ENCODE measurements at places on chromosomes 2 and 18.
A peak's percentile ranks its signal among the peaks of the same experiment; 100 is the strongest.

GRCh38 chr2:236782938-236783337, 213.3 kb downstream of the ACKR3 start:
- DNase-seq = no peak

DNA sequence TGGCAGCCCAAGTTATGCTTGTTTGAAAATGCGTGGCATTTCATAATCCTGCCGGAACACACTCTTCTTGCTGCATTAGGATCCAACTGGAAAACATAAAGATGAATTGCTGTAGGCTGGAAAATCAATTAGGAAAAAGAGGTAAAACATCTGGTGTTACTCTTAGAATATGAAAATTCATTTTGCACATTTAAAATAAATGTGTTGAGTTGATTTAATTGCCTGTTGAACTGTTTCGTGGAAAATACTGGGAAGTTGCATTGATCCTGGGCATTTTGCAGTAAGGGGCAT, 4.1 kb downstream of the RHOB start:
- DNase-seq = no peak

GRCh38 chr2:145547620-145548019, 1027.7 kb upstream of the ZEB2 start:
- no peak for DNase-seq

DNA sequence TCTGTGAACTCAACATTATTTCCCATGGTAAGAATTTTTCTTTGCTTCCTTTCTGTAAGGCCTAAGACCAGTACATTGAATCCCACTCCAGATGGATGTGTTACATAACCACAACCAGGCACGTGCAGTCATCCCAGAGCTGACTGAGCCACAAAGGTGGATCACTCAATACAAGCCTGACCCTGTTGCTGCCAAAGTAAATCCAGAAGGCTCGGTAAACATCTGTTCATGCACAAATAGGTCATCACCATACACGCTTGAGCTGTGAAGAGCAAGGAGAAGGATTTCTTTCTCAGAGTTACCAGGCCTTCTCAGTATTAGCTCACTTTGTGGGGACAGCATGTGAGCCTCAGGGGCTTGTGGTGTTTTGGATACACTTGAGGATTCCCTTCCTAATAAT, 791.4 kb upstream of the FANCL start:
- peak; percentile 44 for DNase-seq
